Brain (organoid and tissue), 16 donors: ENCODE measurements at places on chromosomes 2 and 18. TPM values are rescaled to one million over a fixed set of nuclear protein-coding genes. Genes with fewer than 3 reads are reported as not detected.

SPDYA gene
- not detected for polyA plus RNA-seq

PLB1 gene
- 0.64 TPM for polyA plus RNA-seq

AQP12A gene
- polyA plus RNA-seq: not detected

PLGLB1 gene
- polyA plus RNA-seq: 1.0 TPM

PTPRN gene
- polyA plus RNA-seq: 145 TPM

REG3A gene
- polyA plus RNA-seq: not detected

DYNAP gene
- polyA plus RNA-seq: not detected

UGT1A5 gene
- not detected for polyA plus RNA-seq

TDRD15 gene
- not detected for polyA plus RNA-seq

CPO gene
- not detected for polyA plus RNA-seq
